ENCODE measurements at places on chromosomes 16 and 17.

- no peak for DNase-seq
Measured at GRCh38 chr17:67412032-67412431, 35.0 kb downstream of the PITPNC1 start.

GRCh38 chr16:25034911-25035310 lies 19.7 kb upstream of the ARHGAP17 start:
- no peak for DNase-seq

GRCh38 chr17:47949946-47950345 lies 7.7 kb downstream of the PRR15L start:
- DNase-seq, result no peak

DNA sequence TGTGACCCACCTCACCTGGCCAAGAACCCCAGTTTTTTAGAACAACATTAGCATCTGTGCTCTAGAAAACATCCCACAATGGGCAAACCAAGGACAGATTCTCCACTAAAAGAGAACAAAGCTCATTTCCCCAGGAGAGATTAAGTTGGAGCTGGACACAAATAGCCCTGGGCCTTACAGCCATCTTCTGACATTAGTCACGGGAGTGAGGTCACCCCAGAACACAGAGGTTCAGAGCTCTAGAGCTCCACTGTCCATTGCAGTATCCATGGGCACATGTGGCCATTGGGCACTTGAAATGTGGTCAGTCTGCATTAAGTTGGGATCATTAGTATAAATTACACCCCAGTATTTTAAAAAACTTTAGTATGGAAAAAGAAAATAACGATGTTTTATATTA lies 47.6 kb upstream of the RBBP6 start:
- no peak for DNase-seq

GRCh38 chr17:67020293-67020766 lies 24.0 kb upstream of the CACNG1 start:
- DNase-seq, result no peak
